ENCODE measurements at places on chromosomes 2 and 18.

DNA sequence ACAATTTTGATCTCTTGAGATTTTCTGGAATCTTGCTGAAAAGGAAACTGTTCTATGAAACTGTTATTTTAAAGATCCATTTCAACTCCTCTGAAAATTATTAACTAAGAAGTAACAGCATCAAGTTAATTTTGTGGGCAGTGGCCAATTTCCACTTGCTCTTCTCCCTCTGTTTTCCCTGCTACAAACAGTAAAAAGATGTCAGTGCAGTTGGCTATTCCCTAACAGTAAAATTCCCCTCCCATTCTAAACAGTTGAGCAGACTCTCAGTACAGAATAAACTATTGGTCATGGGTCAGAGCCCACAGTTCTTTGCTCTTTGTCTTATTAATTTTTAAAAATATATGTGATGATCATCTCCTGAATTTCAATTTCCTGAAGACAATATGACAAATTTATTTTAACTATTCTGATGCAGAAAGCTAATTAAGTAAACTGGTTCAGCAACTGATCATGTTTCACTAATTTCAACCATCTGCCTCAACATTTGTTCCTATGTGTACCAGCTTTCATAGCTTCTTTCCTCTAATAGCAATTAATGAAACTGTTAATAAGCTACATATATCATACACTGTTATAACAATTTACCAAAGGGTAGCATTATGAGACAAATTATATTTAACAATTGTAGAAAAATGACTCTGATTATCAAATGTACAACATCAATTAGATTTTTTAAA, 41.1 kb upstream of the GALNT5 start:
- DNase-seq, result no peak

DNA sequence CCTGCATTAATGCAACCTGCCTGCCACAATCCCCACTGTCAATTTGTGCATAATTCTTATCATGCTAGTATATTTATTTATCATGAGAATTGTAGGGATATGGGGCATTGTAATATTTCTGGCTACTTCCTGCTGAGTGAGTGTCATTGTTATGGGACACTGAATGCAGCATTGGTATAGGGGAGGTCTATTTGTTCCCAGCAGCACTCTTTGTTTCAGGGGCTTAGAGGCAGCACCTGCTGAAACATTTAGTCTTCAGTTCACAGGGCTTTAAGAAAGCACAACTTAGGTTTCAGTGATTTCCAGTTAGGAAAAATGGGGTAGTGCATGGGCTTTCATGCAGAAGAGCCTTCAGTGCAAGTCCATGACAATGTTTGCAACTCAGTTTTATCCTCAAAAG, 23.6 kb downstream of the SULT1C3 start:
- no peak for DNase-seq

- DNase-seq, result no peak
Observed at GRCh38 chr2:105042189-105042588, 4.3 kb downstream of the MRPS9 start.

- no peak for DNase-seq
Observed at GRCh38 chr2:172510088-172510487, 45.8 kb upstream of the PDK1 start.

- no peak for DNase-seq
Observed at GRCh38 chr2:191051177-191051576, 37.2 kb upstream of the STAT1 start.

- no peak for DNase-seq
Observed at GRCh38 chr2:28695245-28695647, 56.4 kb upstream of the PPP1CB start.

- DNase-seq, result no peak
Observed at GRCh38 chr18:48294899-48295585, 114.1 kb downstream of the ZBTB7C start.

GRCh38 chr18:67001052-67001451, 397.2 kb upstream of the CDH19 start:
- no peak for DNase-seq

GRCh38 chr2:175234153-175234552, 52.6 kb upstream of the ATP5MC3 start:
- no peak for DNase-seq

- no peak for DNase-seq
Observed at GRCh38 chr2:20027705-20028434, 15.4 kb upstream of the MATN3 start.

GRCh38 chr2:60414495-60415138, 138.8 kb downstream of the BCL11A start:
- DNase-seq, result no peak

DNA sequence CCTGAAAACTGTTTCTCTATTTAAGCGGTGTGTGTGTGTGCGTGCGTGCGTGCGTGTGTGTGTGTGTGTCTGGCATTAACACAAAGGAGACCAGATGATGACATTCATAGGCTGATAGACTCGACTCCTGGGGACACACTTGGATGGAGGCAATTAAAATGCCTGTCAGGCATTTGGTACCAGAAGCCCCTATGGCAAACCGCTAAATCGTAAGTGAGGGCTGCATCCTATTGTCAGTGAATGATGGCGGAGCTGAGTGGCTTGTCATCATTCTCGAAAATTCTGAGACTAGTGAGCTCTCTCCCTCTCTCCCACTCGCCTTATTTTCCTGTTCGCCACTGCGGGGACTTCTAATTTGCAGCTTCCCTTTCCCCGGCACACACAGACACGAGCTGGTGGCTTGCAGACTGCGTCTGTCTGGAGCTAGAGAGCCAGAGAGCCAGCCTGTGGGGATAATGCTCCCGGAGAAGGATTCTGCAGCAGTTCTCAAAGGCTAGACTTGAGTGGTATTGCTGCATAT, 155.4 kb downstream of the MAP2 start:
- no peak for DNase-seq

DNA sequence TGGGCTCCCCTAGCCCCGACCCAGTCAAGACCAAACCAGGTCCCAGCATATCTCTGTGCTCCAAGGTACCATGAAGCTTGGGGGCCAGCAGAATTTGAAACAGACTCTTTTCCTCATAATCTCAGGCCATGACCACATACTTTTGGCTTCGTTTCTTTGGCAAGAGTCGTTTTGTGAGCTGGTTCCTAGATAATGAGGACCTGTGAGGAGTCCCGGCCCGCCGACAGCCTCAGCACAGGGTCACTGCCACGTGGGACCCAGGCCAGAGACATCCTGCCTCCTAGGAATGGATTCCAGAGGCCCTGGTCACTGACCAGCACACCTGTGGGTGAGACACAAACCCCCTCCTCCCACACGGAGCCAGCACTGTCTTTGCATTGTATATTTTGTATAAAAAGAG, 73.5 kb downstream of the VAPA start:
- DNase-seq, result no peak

GRCh38 chr2:216538538-216538937, 39.9 kb downstream of the RPL37A start:
- DNase-seq, result no peak

DNA sequence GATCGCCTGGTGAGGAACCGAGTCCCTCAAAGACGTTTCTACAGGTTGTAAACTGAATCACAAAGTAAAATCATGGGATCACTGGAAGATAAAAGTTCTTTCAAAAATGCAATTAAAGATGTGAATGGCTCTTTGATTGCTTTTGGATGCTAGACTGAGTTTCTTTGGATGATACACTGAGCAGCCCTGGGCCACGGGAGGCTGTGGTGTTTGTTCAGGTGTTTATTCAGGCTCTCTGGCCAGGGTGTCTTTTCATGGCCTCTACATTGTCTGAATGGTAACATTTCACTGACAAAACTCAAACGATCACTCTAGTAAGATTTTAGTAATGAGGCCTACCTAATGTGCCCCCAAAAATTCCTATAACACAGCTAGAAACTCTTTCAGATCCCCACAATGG, 48.4 kb upstream of the SPATS2L start:
- DNase-seq, result no peak

- DNase-seq, result no peak
Observed at GRCh38 chr2:161173541-161174194, 13.4 kb downstream of the TANK start.

DNA sequence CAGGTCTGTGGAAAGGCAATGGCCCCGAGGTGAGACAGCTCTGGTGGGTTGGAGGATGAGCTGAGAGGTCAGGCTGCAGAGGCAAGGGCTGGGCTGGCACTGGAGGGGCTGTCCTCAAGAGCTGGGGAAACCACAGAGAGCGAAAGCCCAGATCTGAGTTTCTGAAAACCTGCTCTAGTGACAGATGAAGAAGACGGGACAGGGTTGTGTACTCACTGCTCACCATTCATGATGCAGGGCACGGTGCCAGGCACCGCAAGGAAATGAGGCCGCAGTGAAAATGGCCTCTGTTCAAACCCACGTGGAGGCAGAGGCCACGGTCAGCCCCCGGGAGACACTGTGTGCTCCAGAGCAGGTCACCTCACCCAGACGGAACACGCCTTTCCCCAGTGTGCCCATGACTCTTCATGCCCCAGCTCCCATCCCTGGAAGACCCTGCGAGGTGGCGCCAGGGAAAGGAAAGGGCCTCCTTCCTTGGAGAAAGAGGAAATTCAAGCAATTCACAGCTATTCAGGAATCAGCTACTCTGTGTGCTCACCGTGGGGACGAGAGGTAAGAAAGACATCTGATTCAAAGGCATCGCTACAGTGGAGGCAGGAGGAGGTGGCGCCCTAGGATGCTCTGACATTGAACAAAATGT, 24.3 kb upstream of the ID2 start:
- DNase-seq, result no peak

- DNase-seq, result no peak
Observed at GRCh38 chr2:166944909-166945308, 56.6 kb downstream of the XIRP2 start.
